Activated T-helper 2 cell treated with anti-CD3 and anti-CD28 coated beads, Interferon-gamma antibody, Interleukin-2, Interleukin-4, amounts not matched to agents 10 μg/mL and 5 μg/mL and 100 μg/mL, durations not matched to agents 14 hours and 24 hours and 36 hours (primary cell): ENCODE measurements at places on chromosomes 4 and X. TPM values are rescaled to one million over a fixed set of nuclear protein-coding genes. Genes with fewer than 3 reads are reported as not detected.
A peak's percentile ranks its signal among the peaks of the same experiment; 100 is the strongest.

DUX4 gene
- total RNA-seq = not detected in 2 replicates

FHDC1 gene
- total RNA-seq = 0.07 TPM in 2 replicates

SSX4B gene
- not detected in 2 replicates for total RNA-seq

C4orf36 gene
- not detected in 2 replicates for total RNA-seq

TBX22 gene
- total RNA-seq = not detected in 2 replicates

GLOD5 gene
- not detected in 2 replicates for total RNA-seq

RHOXF1 gene
- total RNA-seq = not detected in 2 replicates

HMGB3 gene
- total RNA-seq = 52.6 and 60.8 TPM in 2 replicates

DNA sequence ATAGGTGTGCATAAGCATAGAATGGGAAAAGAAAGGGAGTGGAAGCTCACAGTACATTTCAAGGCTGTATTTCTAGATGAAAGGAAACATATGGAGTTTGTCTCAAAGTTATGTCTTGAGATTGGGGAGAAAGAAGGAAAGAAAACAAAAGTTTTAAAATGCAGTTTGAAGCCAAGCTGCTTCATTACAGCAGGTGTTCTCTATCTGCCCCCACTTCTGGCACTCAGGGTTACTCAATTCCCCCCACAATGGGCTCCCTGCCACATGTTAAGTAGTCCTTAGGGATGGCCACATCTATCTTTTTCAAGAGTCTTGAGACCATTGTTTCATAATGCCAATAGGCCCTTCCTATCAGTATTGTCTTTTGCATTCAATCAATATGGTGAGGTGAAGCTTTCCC, 367.4 kb upstream of the ANXA10 start:
- no peak for DNase-seq

GRCh38 chr4:184762100-184762499, 28.2 kb upstream of the CENPU start:
- DNase-seq = peak; percentile 61

- no peak for DNase-seq
Measured at GRCh38 chr4:77145842-77146185, 11.2 kb upstream of the CCNG2 start.

- no peak for DNase-seq
Measured at GRCh38 chr4:108382751-108383150, 214.0 kb upstream of the LEF1 start.

DNA sequence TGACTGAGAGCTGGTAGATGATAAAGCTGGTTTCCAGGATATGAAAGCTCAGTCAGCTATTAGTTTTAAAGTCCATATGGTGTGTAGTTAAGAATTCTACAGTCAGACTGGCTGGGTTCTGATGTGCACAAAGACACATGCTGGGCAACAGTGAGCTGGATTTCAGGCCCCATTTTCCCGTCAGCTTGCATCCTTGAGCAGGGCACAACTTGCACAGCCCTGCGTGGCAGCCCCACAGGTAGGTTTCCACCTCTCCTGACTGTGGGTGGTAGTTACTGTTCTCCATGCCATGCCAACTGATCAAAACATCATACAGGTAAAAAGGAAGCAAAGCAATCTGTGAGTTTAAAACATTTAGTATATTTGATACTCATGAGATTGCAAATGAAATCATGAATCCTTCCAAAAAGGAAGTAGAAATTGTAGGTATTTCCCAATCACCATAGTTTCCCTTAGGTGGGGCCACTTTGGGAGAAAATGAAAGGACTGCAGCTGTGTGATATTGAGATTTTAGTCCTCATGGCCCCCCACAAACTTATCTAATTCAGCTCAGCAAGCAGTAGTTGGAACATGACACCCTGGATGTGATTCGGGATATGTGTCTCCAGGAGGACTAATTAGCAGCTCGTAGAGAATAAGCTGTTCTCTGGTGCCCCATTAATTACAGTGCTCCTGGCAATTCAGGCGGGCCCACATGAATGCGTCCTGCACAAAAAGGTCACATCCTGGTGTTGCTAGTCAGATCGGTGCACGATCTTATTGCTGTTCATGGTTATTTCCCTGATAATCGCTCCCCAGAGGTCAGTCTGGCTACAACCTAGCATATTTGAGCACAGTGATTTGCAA, 42.4 kb upstream of the NOCT start:
- no peak for DNase-seq

- no peak for DNase-seq
Measured at GRCh38 chr4:41157009-41157408, 57.3 kb downstream of the APBB2 start.

GRCh38 chr4:79663141-79663540, 255.1 kb upstream of the GK2 start:
- DNase-seq = no peak

- no peak for DNase-seq
Measured at GRCh38 chr4:15253349-15253748, 174.5 kb upstream of the C1QTNF7 start.

- DNase-seq = no peak
Measured at GRCh38 chr4:117874216-117874615, 160.1 kb upstream of the NDST3 start.

DNA sequence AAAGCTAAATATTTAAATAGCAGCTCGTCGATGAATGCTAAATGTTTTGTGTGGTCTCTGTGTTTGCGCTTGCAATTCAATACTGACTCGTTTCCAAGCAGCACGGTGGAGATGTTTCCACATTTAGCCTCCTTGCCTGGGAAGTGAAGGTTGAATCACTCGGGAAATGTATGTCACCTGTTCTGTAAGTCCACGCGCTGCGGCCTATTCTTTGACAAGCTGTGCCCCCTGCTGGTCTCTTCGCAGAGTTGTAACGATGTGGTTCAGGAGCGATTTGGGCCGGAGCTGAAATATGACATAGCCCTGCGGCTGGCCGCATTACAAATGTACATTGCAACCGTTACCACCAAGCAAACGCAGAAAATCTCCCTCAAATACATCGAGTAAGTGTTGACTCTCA, 89.6 kb upstream of the PRPS2 start:
- no peak for DNase-seq

- no peak for DNase-seq
Measured at GRCh38 chrX:54043541-54044125, 640 bp downstream of the PHF8 start.

DNA sequence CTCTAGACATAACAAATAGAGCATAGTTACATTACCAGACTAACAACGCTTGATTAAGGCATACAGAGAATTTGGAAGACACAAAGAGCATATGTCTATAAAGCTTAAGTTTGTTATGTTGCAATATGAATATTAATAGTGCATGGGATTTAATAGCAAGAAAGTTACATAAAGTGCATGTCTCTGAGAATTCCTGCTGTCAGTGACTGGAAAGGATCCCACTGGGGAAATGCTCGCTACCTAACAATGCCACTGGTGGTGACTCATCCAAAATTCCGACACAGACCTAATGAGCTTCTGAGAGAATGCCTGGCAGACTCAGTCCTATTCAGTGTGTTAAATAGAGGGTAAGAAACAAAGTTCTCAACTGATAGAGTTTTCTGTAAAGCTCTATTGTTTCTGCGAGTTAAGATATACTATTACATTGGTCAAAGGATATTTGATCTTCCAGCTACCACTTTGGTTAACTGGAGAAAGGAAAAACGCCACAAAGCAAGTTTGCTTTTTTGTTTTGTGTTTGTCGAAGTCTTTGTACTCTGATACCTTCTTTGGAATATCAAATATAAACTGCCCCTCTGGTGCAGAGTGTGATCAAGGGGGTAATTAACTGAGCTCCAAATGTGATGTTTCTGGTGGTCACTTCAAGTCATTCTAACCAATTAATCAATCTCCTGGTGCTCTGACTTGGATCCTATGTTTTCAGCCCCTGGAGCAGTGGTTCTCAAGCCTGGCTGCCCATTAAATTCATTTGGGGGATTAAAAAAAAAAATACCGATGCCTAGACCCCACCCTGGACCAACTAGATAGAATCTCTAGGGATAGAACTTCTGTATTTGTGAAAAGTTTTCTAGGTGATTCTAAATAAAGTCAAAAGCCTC, 107.9 kb downstream of the PALLD start:
- no peak for DNase-seq

DNA sequence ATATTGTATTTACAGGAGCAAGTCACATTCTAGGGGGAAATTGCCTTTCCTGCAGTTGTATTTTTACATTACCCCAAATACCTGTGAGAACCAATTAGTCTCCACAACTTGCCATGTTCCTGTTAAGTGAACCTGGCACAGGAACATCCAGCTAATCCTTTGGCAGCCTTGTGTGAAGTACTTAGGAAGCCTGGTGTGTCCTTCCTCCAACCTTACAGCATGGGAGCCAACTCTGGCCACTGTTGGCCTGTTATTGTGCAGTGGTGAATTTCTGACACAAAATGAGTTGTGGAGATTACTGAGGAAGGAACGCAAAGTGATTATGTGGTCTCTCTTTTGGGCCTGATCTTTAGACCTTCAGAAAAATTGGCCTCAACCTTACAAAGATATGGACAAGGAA, 238.0 kb upstream of the PITX2 start:
- DNase-seq = no peak

GRCh38 chr4:57342411-57342810, 232.2 kb upstream of the IGFBP7 start:
- DNase-seq = no peak

DNA sequence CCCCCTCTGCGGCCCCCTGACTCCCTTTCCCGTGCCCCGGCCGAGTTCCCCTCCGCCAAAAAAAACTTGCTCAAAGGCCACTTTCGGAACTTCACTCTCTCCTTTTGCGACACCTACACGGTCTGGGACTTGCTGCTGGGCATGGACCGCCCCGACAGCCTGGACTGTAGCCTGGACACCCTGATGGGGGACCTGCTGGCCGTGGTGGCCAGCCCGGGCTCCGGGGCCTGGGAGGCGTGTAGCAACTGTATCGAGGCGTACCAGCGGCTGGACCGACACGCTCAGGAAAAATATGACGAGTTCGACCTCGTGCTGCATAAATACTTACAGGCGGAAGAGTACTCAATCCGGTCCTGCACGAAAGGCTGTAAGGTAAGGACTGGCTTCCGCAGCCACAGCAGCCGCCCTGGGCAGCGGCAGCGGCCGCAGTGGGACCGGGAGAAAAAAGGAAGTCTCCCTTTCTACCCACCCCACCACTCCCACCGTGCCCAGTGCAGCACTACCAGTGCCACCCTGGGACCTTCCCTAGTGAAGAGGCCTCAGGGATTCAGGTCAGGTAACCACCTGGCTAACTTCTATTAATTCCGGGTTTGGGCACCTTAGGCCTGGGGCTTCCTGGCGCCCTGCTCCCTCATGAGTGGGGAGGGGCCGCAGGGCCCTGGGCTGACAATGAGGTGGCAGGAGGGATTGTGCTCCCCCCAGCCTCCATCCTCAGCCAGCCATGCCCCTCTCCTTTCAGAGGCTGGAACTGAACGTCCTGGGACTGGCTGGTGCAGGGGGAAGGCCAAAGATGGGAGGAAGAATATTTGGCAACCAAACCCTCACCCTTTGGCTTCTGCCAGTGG, 1.9 kb downstream of the NALF2 start:
- no peak for DNase-seq

DNA sequence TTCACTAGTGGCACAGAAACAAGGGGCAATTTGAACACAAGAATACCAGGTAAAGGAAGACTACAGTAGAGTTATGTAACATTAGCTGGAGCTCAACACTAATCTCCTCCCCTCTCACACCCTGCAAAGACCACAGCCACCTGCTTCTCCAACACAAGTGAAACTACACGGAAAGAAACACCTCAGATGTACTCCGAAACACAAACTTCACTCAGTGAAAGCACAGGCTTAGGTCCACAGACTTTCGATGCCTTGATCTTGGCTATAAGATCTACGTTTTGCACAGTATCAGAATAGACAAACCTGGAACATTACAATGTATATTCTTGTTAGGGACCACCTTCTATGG, 7.6 kb downstream of the ACSL1 start:
- DNase-seq = no peak

GRCh38 chr4:78885598-78885997, 53.6 kb downstream of the PAQR3 start:
- DNase-seq = no peak

GRCh38 chr4:153039542-153040185, 103.5 kb downstream of the FHDC1 start:
- DNase-seq = no peak

DNA sequence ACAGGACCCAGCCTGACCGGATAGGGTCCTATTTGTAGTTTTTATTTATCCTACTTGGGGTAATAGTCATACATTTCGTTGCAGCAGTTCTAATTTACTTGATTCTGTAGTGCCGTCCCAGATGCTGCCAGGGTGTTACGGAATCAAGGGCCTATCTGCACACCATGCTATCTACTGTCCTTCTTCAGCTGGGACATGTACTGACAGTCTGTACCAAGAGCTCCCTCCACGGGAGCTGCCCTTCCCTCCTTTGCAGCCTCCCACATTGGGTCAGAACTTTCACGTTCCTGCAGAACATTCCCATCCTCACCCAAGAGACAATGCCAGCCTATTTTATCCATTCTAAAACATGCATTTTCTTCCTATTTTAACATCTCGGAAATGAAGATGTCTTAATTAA, 6.7 kb downstream of the SUV39H1 start:
- DNase-seq = no peak

DNA sequence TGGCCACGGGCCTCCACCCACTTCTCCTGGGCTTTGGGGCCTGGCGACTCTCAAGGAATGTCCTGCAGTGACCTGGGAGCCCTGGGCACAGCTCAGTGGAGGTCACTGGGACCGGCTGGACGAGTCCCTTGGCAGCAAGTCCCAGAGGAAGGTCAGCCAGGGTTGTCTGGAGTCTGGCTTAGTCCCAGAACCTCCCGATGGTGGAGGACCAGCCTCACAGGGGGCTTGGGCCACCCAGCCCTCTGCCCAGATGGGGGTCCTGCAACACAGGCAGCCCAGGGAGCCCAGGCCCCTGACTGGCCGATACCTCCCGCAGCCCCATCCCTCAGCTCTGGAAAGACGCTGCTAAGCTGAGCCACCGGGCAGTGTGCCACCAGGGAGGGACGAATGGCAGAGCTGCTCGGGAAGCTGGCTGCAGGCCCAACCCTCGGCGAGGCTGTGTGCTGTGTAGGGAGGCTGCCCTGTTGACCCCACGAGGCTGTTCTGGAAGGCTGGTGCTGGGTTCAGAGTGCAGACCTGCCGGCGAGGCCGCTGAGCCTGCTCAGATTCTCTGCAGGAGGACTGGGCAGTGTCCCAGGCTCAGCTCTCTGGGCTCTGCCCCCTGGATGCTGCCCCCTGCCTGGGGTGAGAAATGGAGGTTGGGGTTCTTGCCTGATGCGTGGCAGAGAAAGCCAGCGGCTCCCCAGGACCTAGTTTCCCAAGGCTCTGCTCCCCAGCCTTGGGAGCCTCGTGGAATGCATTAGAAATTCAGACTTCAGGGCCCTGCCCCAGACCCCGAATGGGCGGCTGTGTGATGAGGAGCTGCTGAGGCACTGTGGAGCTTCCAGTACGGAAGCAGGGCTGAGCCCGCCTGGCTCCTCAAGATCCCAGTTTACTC, 61.7 kb downstream of the ADRA2C start:
- no peak for DNase-seq

- no peak for DNase-seq
Measured at GRCh38 chrX:136767104-136767941, 13.4 kb downstream of the ARHGEF6 start.

DNA sequence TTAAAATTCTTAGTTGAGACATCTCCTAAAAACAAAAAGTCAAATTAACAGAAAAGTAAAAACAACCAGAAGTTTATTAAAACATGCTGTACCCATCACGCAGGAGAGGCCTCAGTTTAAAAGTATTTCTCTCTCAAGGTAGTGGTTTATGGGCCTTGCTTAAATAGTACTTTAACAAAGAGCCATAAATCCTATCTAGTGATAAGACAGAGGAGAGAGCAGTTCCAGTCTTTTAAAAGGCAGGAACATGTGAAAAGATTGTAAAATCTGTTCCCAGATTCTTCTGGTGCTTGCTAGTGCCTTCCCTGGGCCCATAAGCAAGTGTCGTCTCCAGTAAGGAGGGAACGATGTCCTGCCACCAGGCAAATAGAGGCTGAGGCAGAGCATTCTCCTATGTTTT, 476.3 kb upstream of the ADGRL3 start:
- DNase-seq = no peak
